ENCODE measurements at places on chromosomes 2 and 18.
A peak's percentile ranks its signal among the peaks of the same experiment; 100 is the strongest.

DNA sequence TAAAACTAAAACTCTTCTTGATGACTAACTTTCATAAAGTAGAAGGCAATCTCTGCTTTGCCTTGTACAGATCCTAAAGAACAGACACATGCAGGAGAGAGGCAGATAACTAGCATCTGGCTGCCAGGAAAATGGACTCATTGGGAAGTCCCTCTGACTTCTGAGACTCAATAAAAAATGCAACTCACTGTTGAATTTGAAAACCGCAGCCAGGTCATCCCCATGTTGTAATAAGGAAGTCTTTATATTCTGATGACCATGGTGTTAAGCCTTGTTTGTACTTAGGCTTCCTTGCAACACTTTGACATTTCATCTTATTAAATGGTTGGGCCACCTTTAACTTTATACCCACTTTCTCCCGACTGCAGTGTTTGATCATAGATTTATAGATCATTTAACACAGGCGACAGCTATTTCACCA is 375.1 kb upstream of the KCNH7 start:
- no peak for DNase-seq

GRCh38 chr18:48882379-48882778 is 68.4 kb downstream of the SMAD7 start:
- no peak for DNase-seq

GRCh38 chr2:191645434-191646162 is 32.3 kb upstream of the NABP1 start:
- no peak for DNase-seq

- no peak for DNase-seq
Observed at GRCh38 chr2:5473635-5474034, 218.5 kb upstream of the SOX11 start.

- no peak for DNase-seq
Observed at GRCh38 chr2:13542061-13542460, 825.3 kb downstream of the TRIB2 start.

- no peak for DNase-seq
Observed at GRCh38 chr2:17195016-17195415, 323.2 kb downstream of the RAD51AP2 start.

- DNase-seq = no peak
Observed at GRCh38 chr2:207117668-207118067, 48.1 kb downstream of the KLF7 start.

DNA sequence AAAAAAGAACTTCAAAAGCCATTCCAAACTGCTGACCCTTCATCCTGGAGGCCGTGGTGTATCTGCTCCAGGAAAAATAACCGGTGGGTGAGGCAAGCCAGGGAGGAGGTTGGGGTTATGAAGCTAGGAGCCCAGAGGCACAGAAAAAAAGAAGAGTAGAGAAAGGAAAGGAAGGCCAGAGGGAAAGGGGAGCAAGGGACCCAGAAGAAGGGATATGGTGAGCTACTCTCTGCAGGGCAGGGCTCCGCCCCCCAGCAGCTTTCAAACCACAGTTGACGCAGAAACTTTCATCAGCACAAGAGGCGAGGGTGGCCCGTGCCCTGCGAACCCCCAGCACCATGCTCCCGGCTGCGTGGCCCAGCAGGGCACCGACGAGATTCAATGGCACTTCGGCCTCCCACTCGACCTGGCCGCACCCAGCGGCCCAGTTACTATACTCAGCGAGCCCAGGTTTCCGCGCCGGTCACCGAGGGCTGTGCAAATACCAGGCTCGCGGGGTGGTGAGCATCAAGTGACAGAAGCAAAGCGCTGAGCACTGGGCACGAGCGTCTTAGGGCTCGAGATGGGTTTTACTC is 665 bp downstream of the MCM6 start:
- DNase-seq = peak; percentile 64

- DNase-seq = no peak
Observed at GRCh38 chr2:237422309-237422708, 8.3 kb upstream of the COL6A3 start.

- DNase-seq = peak; percentile 65
Observed at GRCh38 chr2:97699765-97700444, 13.5 kb upstream of the ZAP70 start.

DNA sequence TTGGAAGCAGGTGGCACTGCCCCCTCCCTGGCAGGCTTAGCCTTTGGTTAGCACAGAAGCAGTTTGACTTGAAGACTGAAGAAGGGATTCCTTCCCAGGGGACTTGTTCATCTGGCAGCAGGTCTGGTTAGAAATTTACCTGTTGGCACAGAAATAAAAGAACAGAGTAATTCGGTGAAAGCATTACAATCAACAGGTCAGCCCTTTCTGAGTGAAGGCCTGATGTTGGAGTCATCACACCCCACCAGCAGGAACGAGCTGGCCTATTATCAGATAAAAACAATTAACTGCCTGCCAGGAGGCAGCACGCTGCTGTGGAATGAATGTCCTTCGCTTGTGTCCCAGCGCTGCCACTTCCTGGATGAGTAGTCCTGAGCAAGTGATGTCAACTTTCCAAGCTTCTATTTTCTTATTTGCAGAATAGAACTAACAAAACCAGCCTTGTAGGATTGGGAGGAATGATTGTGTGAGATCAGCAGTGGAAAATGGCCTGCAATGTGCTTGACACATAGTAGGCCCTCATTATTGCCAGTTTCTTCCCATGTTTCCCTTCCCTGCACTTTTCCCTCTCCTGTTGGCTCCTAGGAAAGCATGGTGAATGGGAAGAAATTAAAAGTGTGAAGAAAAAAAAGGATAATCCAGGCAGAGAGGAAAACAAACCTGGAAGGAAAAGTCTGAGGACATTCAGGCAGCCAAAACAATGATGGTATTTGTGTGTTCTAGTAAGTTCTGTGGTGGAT is 29.0 kb downstream of the LGALSL start:
- no peak for DNase-seq
